ENCODE measurements at places on chromosomes 5 and 9.

GRCh38 chr9:83978992-83979811 is 813 bp downstream of the HNRNPK start:
- peak overlapping the region; percentile 97 for H3K4me3 ChIP-seq
- H3K27me3 ChIP-seq, result no peaks in the 10 kb centered on the region
- H3K4me1 ChIP-seq, result peaks cover 85% of the 10 kb centered on the region
- H3K36me3 ChIP-seq, result peaks cover 37% of the 10 kb centered on the region
- DNase-seq, result peak; percentile 86
- H3K27ac ChIP-seq, result peak overlapping the region; percentile 98

- no peak overlapping the region for H3K27ac ChIP-seq
- H3K27me3 ChIP-seq, result peaks cover 14% of the 10 kb centered on the region
- H3K4me1 ChIP-seq, result no peaks in the 10 kb centered on the region
Observed at GRCh38 chr9:806285-807156, 35.0 kb upstream of the DMRT1 start.

DNA sequence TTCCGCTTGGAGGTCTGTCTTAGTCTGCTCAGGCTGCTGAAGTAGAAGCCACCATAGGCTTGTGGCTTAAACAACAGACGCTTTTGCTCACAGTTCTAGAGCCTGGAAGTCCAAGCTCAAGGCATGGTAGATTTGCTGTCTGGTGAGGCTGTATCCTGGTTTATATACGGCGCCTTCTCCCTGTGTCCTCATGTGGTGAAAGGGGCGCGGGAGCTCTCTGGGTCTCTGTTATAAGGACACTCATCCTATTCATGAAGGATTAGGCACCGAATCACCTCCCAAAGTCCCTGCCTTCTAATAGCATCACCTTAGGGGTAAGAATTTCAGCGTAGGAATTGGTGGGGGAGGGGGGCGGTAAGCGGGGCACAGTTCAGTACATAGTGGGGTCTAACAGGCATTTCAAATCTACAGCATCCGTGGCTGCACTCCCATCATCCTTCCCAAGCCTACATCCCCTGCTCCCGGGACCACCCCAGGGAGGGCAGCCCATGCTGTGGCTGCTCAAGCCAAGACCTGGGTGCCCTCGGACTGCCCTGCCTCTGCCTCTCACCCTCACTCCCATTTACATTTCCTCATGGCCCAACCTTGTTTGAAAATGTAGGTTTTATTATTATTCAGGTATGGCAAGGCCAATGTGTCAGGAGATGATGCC is 15.1 kb upstream of the LPCAT1 start:
- no peaks in the 10 kb centered on the region for H3K36me3 ChIP-seq
- no peak for DNase-seq
- peaks cover 10% of the 10 kb centered on the region for H3K4me1 ChIP-seq
- no peak overlapping the region for H3K27ac ChIP-seq
- no peak overlapping the region for H3K4me3 ChIP-seq

- no peaks in the 10 kb centered on the region for H3K27me3 ChIP-seq
- DNase-seq, result no peak
- no peak overlapping the region for H3K27ac ChIP-seq
- H3K4me3 ChIP-seq, result no peak overlapping the region
- no peaks in the 10 kb centered on the region for H3K36me3 ChIP-seq
Observed at GRCh38 chr5:44952376-44952775, 143.6 kb downstream of the MRPS30 start.

DNA sequence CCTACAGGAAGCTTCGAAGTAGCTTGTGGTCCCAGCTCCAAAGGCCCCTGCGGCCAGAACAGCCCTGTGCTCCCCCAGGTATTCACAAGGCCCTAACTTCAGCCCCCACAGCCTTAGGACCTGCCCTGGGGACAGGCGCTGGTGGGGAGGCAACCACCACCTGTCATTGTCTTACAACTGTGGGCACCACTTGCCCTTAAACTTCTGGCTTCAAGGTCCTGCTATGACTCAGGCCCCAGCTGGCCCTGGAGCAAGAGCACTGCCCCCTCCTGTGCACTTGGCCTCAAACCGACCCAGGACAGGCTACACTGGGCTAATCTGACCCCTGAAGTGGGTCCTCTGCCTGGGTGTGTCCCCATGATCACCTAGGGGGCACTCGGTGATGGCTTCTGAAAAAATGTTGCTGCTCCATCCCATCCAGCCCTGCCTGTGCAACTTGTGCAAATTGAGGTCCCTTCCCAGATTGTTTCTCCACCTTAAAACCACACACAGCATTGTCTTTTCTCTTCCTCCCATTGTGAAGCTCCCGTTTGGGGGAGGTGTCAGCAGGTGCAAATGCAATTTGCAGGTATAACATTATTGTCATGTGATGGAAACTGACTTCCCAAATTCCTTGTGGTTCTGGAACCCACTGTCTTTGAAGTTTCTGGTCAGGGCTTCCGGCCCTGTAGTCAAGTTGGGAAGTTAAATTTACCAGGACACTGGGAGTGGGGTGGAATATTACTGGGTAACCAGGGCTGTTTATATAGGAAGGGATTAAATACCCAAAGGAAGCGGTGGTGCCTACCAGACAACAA is 1.1 kb upstream of the PROB1 start:
- no peaks in the 10 kb centered on the region for H3K27me3 ChIP-seq
- no peak for DNase-seq
- H3K4me3 ChIP-seq, result peak overlapping the region; percentile 77
- H3K36me3 ChIP-seq, result peaks cover 10% of the 10 kb centered on the region
- H3K27ac ChIP-seq, result peak overlapping the region; percentile 96

DNA sequence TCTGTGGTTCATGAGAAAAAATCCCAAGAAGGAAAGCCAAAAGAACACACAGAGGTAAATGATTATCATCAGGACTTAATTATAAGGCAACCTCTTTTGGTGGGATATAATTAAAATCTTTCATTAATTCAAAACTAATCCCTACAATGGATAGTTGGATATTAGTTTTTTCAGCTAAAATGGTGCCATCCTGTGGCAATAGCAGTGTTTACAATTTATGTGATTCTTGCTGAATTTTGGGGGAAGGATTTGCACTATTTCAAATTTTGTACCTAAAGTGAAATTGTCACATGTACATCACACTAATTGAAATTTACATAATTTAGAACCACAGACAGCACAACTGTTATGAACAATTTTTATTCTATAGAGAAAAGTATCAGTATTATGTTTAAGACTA is 67.0 kb downstream of the CAST start:
- peak overlapping the region; percentile 29 for H3K27ac ChIP-seq
- H3K4me3 ChIP-seq, result no peak overlapping the region
- H3K27me3 ChIP-seq, result no peaks in the 10 kb centered on the region
- peaks cover 65% of the 10 kb centered on the region for H3K4me1 ChIP-seq
- H3K36me3 ChIP-seq, result peaks cover 43% of the 10 kb centered on the region

GRCh38 chr9:136541709-136542108 is 4.1 kb downstream of the NOTCH1 start:
- peak overlapping the region; percentile 98 for H3K4me3 ChIP-seq
- no peak for DNase-seq
- peaks cover 11% of the 10 kb centered on the region for H3K36me3 ChIP-seq
- H3K4me1 ChIP-seq, result peaks cover 95% of the 10 kb centered on the region

DNA sequence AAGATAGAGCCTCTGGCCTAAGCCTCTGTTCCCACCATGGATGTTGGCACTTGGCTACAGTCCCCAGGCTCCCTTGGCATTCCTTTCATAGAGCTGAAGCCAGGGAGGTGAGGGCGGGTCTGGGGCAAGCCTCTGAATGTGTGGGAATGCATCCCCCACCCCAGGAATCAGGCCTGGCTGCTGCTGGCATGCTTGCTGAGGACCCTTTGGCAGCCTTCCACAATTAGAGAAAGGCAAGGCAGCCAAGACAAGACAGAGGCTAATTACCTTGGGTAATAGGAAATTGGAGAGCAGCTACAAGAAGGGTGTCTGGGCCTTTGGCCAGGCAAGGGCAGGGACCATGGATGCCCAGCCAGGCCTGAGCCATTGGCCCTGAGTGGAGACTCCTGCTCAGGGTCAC is 204.4 kb upstream of the TRIM32 start:
- no peak overlapping the region for H3K27ac ChIP-seq
- H3K27me3 ChIP-seq, result no peaks in the 10 kb centered on the region
- no peak overlapping the region for H3K4me3 ChIP-seq
- no peaks in the 10 kb centered on the region for H3K4me1 ChIP-seq
- H3K36me3 ChIP-seq, result peaks cover 3% of the 10 kb centered on the region
- no peak for DNase-seq

GRCh38 chr9:113934829-113935676 is 58.9 kb downstream of the ZNF618 start:
- DNase-seq, result no peak
- H3K4me3 ChIP-seq, result no peak overlapping the region
- H3K36me3 ChIP-seq, result no peaks in the 10 kb centered on the region
- peaks cover 7% of the 10 kb centered on the region for H3K4me1 ChIP-seq

DNA sequence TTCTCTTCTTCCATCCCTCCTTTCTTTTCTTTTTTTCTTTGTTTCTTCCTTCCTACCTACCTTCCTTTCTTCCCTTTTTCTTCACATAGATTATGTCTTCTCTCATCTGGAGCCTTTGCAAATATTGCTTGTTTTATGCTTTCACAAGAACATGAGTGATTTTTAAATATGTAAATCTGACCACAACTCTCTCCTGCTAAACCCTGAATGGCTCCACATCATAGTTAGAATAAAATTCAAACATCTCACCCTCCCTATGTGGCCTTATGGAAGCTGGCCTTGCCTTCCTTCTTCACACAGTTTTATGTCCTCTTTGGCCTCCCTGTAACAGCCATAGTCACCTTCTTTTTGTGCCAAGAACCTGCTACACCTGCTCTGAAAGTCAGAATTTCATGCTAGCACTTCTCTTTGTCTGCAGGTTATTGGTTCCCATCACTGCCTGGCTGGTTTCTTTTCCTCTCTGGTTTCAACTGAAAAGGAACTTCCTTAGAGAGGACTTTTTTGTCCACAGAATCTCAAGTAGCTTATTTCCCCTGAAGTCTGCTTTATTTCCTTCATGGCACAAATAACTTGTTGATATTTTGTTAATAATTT is 114.3 kb upstream of the TNC start:
- H3K27me3 ChIP-seq, result no peaks in the 10 kb centered on the region
- H3K4me1 ChIP-seq, result no peaks in the 10 kb centered on the region
- no peak for DNase-seq
- no peak overlapping the region for H3K4me3 ChIP-seq
- no peaks in the 10 kb centered on the region for H3K36me3 ChIP-seq
- no peak overlapping the region for H3K27ac ChIP-seq

GRCh38 chr5:90307782-90308181 is 101.8 kb downstream of the CETN3 start:
- H3K27me3 ChIP-seq, result no peaks in the 10 kb centered on the region
- no peak overlapping the region for H3K4me3 ChIP-seq
- DNase-seq, result no peak
- H3K4me1 ChIP-seq, result no peaks in the 10 kb centered on the region
- H3K36me3 ChIP-seq, result no peaks in the 10 kb centered on the region

- no peaks in the 10 kb centered on the region for H3K4me1 ChIP-seq
- peak overlapping the region; percentile 25 for H3K27ac ChIP-seq
- H3K4me3 ChIP-seq, result peak overlapping the region; percentile 12
- DNase-seq, result no peak
- H3K36me3 ChIP-seq, result peaks cover 39% of the 10 kb centered on the region
Observed at GRCh38 chr5:624951-625230, 12.8 kb downstream of the CEP72 start.

GRCh38 chr9:93822229-93822628 is 132.9 kb downstream of the BARX1 start:
- peaks cover 4% of the 10 kb centered on the region for H3K4me1 ChIP-seq
- no peak overlapping the region for H3K4me3 ChIP-seq
- no peak overlapping the region for H3K27ac ChIP-seq

GRCh38 chr9:127450830-127451607 is at the start of the genes LRSAM1 and RPL12:
TSS of gene LRSAM1 (plus strand) at chr9:127451510. CDS start at chr9:127454528, 3,018 bp downstream.
TSS of gene RPL12 (minus strand) at chr9:127451406. CDS start at chr9:127451317, 89 bp downstream.
- H3K4me3 ChIP-seq, result peak within 1 kb of the TSS; percentile 83
- peak within 1 kb of the TSS; percentile 98 for H3K27ac ChIP-seq
- H3K27me3 ChIP-seq, result no peaks in the 10 kb centered on the region
- H3K4me1 ChIP-seq, result peaks cover 78% of the 10 kb centered on the region
- H3K36me3 ChIP-seq, result peaks cover 50% of the 10 kb centered on the region

DNA sequence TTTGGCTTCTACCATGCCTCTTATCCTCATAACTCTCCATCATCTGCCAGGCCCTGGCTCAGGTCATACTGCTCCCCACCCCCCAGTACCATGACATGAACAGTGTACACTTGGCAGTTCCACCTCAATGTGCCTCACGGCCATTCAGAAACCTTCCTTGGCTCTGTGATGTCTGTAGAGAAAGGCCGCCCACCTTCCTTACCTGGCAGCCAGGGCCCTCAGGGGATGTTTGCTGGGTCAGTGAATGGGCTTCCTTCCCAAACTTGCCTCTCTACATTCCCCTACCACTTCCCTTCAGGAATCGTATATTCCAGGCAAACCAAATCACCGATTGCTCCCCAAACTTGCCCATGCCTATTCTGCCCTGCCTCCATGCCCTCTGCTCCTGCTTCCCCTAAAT is 101.1 kb downstream of the PSD2 start:
- H3K4me1 ChIP-seq, result peaks cover 40% of the 10 kb centered on the region
- no peak for DNase-seq
- H3K4me3 ChIP-seq, result no peak overlapping the region
- H3K27ac ChIP-seq, result no peak overlapping the region

DNA sequence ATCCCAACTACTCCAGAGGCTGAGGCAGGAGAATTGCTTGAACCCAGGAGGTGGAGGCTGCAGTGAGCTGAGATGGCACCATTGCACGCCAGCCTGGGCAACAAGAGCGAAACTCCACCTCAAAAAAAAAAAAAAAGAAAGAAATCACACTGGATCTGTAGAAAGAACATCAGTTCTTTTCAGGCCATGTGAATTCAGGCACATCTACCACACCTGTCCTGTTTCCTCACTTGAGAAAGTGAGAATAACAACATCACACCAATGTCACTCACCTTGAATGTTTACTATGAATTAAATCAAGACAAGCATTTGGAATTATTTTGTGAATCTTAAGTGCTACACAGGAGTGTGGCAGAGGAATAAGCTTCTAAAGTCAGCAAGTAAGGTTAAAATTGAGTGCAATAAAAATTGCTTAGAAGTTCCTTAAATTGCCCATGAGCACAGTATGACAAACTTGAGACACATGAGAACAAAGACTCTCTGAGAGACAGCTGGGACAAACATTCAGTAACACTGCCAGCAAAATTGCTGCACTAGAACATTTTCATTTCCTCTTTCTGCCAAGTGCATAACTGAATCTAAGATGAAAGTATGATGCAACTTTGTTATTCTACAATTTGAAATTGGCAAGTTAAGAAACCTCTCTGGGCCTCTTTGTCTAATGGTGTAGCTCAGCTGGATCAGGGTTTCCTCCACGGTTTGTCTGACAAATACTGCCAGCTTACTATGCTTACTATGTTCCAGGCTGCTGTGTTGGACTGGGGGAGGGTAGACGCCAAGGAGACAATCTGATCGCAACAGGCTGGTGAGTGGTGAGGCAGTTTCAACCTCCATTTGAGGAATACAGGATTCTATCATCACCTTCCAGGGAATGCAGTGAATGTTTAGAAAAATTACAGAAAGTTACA is 1.9 kb upstream of the RIC1 start:
- H3K27ac ChIP-seq, result peak overlapping the region; percentile 99
- H3K4me1 ChIP-seq, result peaks cover 81% of the 10 kb centered on the region
- H3K4me3 ChIP-seq, result peak overlapping the region; percentile 98
- H3K36me3 ChIP-seq, result no peaks in the 10 kb centered on the region

DNA sequence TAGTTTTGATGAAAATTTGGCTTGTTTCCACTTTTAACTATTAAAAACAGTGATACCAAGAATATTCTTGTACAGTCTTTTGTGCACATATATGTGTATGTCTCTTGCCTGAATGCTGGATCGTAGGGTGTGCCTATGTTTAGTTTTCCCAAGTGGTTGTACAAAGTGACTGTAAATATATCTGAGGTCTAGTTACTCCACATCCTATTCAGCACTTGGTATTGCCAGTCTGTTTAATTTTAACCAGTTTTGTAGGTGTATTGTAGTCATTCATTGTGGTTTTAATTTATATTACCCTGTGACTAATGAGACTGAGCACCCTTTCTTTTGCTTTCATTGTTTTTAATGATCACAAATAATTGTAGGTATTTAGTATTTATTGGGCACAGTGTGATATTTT is 17.8 kb downstream of the RCL1 start:
- H3K4me3 ChIP-seq, result no peak overlapping the region
- no peaks in the 10 kb centered on the region for H3K4me1 ChIP-seq
- DNase-seq, result no peak
- H3K27me3 ChIP-seq, result no peaks in the 10 kb centered on the region
- no peaks in the 10 kb centered on the region for H3K36me3 ChIP-seq

All from left ventricle myocardium inferior (tissue), 1 donor.